Colonic mucosa (tissue), 4 donors: ENCODE measurements at places on chromosomes 11 and 22. TPM values are rescaled to one million over a fixed set of nuclear protein-coding genes. Genes with fewer than 3 reads are reported as not detected.
A peak's percentile ranks its signal among the peaks of the same experiment; 100 is the strongest.

- peaks cover 17% of the 10 kb centered on the region for H3K27me3 ChIP-seq
- no peaks in the 10 kb centered on the region for H3K36me3 ChIP-seq
- no peak overlapping the region for H3K4me3 ChIP-seq
- H3K27ac ChIP-seq = no peak overlapping the region
- no peak for DNase-seq
Observed at GRCh38 chr11:66015454-66015881, 3.7 kb downstream of the CST6 start.

DNA sequence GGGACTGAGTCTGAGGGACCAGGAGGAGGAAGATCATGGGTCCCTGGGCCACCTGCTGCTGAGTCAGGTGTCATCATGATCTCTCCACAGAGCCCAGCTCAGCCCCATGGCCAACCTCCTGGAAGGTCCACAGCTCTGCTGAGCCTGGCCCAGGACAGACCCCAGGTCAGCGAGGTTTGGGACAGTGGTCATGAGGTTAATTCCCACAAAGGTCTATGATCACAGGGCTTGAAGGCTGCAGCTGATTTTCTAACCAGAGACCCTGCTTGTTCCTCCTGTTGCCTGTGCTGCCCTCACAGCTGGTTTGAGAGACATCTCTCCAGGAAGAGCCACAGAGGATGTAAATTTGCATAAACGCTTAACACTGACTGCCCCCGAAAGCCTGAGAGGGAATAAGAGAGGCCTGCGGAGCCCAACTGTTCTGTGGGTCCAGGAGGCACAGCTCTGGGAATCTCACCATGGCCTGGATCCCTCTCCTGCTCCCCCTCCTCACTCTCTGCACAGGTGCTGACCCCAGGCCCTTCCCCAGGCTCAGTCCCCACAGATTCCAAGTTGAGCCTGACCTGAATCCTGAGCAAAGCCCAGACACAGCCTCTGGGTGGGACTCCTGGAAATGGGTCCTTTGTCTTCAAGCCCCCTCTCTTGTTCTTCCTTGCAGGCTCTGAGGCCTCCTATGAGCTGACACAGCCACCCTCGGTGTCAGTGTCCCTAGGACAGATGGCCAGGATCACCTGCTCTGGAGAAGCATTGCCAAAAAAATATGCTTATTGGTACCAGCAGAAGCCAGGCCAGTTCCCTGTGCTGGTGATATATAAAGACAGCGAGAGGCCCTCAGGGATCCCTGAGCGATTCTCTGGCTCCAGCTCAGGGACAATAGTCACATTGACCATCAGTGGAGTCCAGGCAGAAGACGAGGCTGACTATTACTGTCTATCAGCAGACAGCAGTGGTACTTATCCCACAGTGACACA lies 102.8 kb downstream of the GGTLC2 start:
- no peaks in the 10 kb centered on the region for H3K27me3 ChIP-seq
- no peak for DNase-seq
- H3K27ac ChIP-seq = no peak overlapping the region
- H3K4me3 ChIP-seq = no peak overlapping the region
- H3K36me3 ChIP-seq = no peaks in the 10 kb centered on the region

DNA sequence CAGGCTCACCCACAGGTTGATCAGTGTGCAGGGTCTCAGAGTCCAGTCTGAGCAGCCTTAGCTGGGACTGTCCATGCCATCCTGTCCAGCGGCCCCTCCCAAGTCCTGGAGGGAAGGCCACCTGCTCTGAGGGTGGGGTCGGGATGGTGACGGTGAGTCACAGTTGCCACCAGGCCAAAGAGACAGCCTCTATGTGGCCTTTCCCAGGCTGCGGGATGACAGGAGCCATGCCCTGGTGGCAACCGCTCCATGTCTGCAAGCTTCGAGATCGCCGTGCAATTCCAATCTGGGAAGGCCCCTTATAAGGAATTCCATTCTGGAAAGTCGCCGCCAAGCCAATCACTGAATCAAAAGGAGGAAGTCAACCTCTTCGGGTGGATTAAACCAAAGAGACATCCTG lies 47.5 kb downstream of the RTL6 start:
- DNase-seq = no peak
- H3K4me3 ChIP-seq = no peak overlapping the region
- no peak overlapping the region for H3K27ac ChIP-seq
- H3K36me3 ChIP-seq = no peaks in the 10 kb centered on the region

DNA sequence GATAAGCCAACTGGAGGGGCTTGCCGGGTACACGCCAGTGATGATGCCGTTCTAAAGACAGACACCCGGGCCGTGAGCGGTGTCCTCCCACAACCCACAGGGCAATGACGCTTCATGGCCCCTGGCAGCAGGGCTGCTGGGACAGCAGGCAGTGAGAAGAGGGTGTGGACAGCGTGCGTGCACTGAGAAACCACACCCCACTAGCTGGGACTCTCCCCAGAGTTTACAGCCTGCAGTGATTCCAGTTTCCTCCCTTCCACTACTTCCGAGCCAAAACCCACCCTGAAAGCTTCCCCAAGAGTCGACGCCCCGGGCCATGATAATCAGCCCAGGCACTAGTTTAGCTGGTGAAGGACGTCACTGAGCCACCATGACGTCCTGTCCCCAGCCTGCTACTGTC lies 29.2 kb downstream of the CPT1A start:
- peak; percentile 74 for DNase-seq
- H3K27me3 ChIP-seq = no peaks in the 10 kb centered on the region
- H3K4me3 ChIP-seq = no peak overlapping the region

GRCh38 chr22:29477723-29478318 lies 2.2 kb upstream of the NEFH start:
- no peak overlapping the region for H3K27ac ChIP-seq
- H3K4me1 ChIP-seq = no peaks in the 10 kb centered on the region
- no peaks in the 10 kb centered on the region for H3K36me3 ChIP-seq
- no peak overlapping the region for H3K4me3 ChIP-seq
- DNase-seq = no peak
- H3K27me3 ChIP-seq = peaks cover 22% of the 10 kb centered on the region

PGA3 gene
- total RNA-seq = not detected

DNA sequence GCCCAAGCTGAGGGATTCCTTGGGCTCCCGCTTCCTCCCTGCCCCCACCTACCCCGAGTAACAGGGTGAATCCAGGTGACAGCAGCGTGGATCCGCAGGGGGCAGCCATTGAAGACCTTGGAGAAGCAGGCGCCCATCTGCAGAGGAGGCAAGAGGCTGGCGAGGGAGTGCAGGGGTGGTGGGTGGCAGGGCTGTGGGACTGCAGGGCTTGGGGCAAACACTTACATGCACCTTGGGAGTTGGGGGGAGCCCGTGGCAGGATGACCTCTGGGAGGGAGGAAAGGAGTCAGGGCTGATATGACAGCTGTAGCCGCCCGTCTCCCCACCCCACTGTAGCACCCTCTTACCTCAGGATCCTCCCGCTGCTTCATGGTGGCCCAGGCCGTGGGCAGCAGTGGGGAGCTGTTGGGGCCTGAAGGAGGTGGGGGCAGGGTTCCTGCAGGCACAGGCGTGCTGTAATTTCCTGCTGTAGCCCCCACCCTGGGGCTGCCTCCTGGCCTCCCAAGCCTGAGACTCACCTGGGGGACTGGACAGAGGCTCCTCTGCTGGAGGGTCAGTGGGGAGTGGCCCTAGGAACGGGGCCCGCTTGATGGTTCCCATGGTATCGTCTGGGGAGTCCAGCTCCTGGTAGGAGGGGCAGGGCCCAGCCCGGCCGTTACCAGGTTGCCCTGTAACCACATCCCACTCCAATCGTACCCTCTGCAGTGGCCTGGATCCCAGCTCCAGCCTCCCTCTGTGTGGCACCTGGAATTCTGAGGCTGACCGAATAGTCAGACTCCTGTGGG lies 6.1 kb downstream of the MAP4K2 start:
- no peak overlapping the region for H3K4me3 ChIP-seq
- DNase-seq = no peak

DNA sequence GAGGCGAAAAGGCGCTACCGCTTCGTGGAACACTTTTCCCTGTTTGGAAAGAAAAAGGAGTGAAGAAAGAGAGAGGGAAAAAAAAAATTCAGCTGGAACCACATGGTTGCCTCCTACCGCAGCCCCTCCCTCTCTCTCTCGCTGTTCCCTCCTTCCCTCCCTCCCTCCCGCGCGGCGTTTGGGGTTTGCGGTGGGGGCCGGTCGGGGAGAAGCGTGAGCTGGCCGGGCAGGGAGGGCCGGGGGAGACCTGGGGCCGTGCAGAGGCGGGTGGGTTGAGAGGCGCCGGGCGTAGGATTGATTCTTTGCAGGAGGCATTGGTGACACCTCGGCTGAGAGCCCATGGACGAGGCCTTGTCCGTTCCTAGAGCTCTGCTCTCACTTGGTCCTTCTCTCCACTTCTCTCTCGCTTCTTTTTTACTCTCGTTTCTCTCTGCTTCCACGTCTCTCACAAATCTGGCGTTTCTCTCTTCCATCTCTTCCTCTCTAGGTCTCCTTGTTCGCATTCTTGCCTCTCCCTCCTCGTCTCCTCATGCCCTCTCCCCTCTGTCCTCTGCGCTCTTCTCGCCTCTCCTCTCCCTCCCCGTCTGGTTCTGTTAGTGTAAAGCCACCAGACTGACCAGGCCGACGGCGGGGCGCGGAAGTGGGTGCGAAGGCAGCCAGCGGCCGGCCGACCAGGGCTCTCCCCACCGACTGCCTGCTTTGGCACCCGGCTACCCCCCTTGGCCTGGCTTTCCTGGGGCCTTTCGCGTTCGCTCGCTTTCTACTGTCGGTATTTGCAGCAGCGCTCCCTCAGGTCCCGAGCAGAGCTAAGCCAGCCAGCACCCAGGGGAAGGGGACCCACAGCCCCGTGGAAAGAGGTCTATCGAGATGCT lies at the start of gene CLMP:
CLMP (minus strand) TSS at position 61 of the 872 bp plus-strand sequence. CDS start 308 bp downstream, outside the sequence.
- H3K4me3 ChIP-seq = peak within 1 kb of the TSS; percentile 26
- peaks cover 10% of the 10 kb centered on the region for H3K27me3 ChIP-seq
- H3K36me3 ChIP-seq = no peaks in the 10 kb centered on the region
- no peaks in the 10 kb centered on the region for H3K4me1 ChIP-seq
- peak; percentile 41 for DNase-seq

WNT7B gene
- total RNA-seq = not detected

DNA sequence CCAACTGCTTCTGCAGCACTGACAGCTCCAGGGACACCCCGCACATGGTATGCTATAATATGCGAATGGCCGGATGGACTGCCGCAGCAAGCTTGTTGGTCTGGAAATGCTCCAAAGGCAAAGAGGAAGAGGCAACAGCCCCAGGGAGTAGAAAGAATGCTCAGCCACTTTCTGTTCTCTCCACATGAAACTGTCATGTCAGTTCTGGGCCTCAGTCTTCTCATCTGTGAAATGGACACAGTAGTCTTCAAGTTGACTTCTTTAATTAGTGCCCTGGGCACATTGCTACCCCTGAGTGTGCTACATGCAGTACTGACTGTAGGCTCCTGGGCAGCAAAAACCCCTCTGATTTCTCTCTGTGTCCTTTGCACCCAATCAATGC lies 19.9 kb downstream of the IL10RA start:
- no peak overlapping the region for H3K27ac ChIP-seq
- H3K4me1 ChIP-seq = peaks cover 7% of the 10 kb centered on the region
- H3K4me3 ChIP-seq = no peak overlapping the region
- H3K36me3 ChIP-seq = no peaks in the 10 kb centered on the region

PICALM gene
- 116 TPM for total RNA-seq

DNA sequence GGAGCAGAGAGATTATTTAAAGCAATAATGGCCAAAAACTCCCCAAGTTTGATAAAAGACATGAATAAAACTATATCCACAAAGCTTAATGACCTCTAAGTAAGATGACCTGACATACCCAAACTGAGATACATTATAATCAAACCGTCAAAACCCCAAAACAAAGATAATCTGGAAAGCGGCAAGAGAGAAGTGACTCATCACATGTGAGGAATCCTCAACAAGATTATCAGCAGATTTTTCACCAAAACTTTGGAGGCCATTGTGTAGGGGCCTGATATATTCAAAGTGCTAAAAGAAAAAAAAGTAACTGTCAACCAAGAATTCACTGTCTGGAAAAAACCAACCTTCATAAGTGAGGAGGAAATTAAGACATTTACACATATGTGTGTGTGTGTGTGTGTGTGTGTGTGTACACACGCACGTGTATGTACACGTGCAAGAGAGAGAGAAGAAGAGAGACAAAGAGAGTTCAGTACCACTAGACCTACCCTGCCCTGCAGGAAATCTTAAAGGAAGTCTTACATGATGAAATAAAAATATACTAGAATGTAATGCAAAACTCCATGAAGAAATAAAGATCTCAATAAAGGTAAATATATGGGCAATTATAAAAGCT lies 752.4 kb downstream of the NELL1 start:
- no peak overlapping the region for H3K4me3 ChIP-seq
- no peak for DNase-seq
- no peak overlapping the region for H3K27ac ChIP-seq
- H3K36me3 ChIP-seq = no peaks in the 10 kb centered on the region
- H3K27me3 ChIP-seq = no peaks in the 10 kb centered on the region

GRCh38 chr11:131356206-131356605 lies 14.2 kb upstream of the NTM start:
- H3K27me3 ChIP-seq = no peaks in the 10 kb centered on the region
- H3K36me3 ChIP-seq = no peaks in the 10 kb centered on the region
- no peak overlapping the region for H3K27ac ChIP-seq
- no peak overlapping the region for H3K4me3 ChIP-seq

PLEKHB1 gene
- total RNA-seq = 12.3 TPM

DNA sequence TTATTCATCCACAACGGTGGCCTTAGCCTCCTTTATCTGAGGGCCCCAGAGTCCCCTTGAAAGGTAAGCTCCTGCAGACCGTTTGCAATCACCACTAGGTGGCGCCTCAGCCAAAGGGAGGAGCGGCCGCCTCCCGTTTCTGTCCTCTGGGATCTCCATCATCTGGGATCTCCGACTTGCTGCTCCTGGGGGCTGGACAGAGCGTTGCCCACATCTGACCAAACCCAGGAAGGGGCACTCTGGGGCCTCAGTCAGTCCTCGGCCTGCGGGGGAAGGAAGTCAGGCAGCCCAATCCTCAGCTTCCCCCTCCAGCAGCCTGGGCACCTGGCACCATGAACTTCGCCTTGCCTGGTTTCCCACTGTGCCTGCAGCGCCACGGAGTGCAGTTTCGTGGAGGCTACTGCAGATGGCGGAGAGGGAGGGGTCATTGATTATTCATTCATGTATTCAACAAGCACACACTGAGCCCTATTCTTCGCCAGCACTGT lies 23.5 kb downstream of the TP53I11 start:
- H3K4me3 ChIP-seq = no peak overlapping the region
- peak; percentile 77 for DNase-seq
- no peaks in the 10 kb centered on the region for H3K27me3 ChIP-seq
- no peaks in the 10 kb centered on the region for H3K4me1 ChIP-seq

DNA sequence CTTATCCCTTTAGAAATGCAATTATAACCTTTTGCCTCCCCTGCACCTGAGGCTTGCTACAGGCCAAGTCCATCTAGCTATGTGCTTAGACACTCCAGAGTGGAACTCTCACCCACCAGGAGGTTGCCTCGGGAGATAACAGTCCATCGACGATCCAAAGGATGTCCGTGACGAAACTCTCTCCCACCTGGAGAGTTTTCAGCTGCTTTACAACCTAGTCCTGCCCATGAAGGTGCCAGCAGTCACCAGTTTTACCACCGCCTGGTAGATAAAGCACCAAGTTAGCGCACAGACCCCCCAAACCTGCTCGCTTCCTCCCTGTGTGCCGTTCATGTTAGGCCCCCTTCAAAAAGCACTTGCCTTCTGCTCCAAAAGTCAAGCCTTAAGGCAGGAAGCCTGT lies 53.1 kb upstream of the SHISAL1 start:
- H3K4me1 ChIP-seq = no peaks in the 10 kb centered on the region
- H3K36me3 ChIP-seq = no peaks in the 10 kb centered on the region
- H3K27ac ChIP-seq = no peak overlapping the region
- no peak for DNase-seq
- no peak overlapping the region for H3K4me3 ChIP-seq

- H3K27me3 ChIP-seq = no peaks in the 10 kb centered on the region
- H3K4me1 ChIP-seq = no peaks in the 10 kb centered on the region
Observed at GRCh38 chr11:11036848-11037732, 179.2 kb upstream of the ZBED5 start.
